ENCODE measurements at places on chromosomes 5 and 9.
A peak's percentile ranks its signal among the peaks of the same experiment; 100 is the strongest.

- peak; percentile 67 for DNase-seq
Measured at GRCh38 chr5:74641735-74642542, 1.4 kb upstream of the ENC1 start.

DNA sequence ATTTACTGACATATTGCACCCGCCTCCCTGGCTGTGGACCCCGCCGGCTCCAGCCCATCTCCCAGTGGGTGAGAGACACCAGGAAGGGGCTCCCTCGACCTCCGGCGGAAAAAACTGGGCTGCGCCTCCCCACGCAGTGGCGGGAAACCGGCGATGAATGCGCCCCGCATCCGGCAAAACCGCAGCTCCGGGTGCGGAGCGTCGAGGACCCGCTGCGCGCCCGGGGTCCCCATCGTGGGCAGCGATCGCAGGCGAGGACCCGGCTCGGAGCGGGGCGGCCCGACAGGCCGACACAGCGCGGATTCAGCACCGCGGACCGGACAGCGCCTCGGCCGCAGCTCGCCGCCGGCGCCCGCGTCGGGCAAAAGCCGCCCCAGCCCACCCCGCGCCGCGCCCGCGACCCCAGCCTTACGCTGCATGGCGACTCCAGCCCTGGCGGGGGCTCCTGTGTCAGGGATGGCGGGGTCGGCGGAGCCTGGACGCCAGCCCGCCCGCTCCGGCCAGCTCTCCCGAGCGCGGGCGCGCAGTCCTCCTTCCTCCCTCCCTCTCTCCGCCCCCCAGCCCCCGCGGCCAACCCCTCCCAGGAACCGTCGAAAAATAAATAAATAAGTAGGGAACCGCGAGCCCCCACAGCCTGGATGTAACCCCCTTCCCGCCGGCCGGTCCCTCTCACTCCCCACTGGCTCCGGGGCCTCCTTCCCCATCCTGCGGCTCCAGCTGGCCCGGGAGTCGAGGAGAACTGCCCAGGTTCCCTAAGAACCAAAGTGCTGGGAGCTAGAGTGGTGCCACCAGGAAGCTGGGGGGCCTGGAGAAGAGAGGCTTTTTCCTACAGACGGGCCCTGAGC, 3.1 kb downstream of the LHX3 start:
- DNase-seq: no peak

DNA sequence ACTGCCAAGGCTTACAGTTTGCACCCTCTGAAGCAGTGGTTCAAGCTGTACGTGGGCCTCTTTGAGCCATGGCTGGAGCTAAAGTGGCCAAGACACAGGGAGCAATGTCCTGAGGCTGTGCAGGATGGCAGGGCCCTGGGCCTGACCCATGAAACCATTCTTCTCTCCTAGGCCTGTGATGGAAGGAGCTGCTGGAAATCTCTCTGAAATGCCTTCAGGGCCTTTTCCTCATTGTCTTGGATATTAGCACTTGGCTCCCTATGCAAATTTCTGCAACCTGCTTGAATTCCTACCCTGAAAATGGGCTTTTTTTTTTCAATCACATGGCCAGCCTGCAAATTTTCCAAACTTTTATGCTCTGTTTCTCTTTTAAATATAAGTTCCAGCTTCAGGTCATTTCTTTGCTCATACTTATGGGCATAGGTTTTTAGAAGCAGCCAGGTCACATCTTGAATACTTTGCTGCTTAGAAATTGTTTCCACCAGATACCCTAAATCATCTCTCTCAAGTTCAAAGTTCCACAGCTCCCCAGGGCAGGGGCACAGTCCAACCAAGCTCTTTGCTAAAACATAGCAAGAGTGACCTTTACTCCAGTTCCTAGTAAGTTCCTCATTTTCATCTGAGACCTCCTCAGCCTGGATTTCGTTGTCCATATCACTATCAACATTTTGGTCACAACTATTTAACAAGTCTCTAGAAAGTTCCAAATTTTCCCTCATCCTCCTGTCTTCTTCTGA, 138.3 kb downstream of the OSTF1 start:
- DNase-seq: no peak

- DNase-seq: no peak
Measured at GRCh38 chr5:138951091-138951985, 76.2 kb upstream of the LRRTM2 start.

- no peak for DNase-seq
Measured at GRCh38 chr9:18629136-18629535, 155.2 kb downstream of the ADAMTSL1 start.

GRCh38 chr9:38343552-38343951, 49.0 kb upstream of the ALDH1B1 start:
- DNase-seq: no peak

DNA sequence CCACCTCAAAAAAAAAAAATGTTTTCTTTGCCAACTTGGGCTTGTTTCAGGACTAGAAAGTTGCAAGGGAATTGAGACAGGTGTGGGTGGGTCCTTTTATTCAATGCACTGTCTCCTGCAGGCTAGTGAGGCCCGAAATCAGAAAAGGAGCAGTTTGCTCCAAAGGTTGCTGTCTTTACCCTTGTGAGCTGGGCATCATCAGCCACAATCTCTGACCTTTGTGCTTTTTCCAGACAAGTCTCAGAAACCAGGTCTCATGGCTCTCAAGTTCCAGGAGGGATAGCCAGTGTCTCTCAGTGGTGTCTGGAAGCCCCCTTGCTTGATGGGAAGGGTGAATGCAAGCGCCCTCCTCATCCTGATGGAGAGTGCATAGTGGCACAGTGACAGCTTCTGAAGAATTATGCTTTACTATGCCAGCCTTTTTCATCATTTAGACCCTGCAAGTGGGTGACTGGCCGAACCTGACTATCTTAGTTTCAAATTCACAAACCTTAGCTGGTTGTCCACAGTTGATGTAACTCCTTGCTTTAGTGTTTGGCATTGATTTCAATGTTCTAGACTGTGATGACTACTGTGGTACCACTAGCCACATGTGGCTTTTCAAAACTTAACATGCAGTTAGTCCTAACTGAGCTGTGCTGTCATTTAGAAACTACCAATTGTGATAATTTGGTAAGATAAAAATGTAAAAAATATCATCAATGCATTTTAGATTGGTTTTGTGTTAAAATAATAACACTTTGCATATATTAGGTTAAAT, 468.6 kb downstream of the GADD45G start:
- DNase-seq: no peak

- DNase-seq: no peak
Measured at GRCh38 chr9:114157516-114158176, 2.3 kb downstream of the COL27A1 start.

DNA sequence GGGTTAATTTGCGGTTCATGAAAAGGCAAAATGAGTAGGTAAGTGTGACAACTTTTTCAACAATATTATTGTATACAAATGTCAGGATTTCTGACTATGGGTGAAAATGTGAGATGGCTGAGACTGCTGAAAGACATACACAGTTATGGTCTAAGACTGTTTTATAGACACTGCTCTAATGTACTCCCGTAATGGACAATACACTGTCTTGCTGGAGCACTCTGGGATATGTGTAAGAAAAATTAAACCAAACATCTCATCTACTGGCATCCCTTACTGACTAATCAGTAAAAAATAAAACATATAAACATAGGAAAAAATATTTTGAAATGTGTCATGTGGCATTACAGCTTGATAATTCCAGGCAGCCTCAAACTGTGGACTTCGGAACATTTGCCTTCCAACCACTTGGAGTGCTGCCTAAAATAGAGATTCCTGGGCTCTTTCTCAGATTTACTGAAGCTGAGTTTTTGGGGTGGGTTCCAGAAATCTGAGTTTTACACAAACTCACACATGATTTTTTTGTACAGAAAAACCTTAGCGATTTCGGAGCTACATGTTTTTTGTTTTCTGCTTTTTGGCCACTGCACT, 233.9 kb upstream of the TBCA start:
- no peak for DNase-seq

- DNase-seq: no peak
Measured at GRCh38 chr9:124303762-124304161, 46.0 kb downstream of the NEK6 start.

DNA sequence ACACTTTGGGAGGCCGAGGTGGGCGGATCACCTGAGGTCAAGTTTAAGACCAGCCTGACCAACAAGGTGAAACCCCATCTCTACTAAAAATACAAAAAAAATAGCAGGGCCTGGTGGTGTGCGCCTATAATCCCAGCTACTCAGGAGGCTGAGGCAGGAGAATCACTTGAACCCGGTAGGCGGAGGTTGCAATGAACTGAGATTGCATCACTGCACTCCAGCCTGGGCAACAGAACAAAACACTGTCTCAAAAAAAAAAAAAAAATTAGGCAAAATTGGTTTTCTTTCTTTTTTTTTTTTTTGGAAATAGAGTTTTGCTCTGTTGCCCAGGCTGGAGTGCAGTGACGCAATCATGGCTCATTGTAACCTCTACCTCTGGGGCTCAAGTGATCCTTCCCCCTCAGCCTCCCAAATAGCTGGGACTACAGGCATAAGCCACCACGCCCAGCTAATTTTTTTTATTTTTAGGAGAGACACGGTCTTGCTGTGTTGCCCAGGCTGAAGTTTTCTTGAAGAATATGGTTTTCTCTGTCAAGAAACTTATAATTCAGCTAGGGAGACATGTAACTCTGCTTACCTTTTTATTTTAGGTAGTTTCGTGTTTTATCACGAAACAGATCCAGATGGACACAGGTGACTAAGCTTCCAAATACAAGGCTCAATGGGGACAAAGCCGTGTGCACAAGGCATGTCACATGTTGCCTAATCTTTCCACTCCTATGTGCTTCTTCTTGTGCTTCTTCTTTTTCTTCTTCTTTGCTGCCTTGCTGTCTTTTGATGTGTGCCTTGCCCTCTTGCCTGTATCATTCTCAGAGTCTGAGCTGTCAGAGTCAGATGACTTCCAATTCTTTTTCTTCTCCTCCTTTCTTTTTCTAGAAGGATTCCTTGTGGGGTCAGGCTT, 14.3 kb downstream of the TTC1 start:
- DNase-seq: no peak

GRCh38 chr9:91834740-91835139, 115.3 kb downstream of the ROR2 start:
- DNase-seq: no peak

DNA sequence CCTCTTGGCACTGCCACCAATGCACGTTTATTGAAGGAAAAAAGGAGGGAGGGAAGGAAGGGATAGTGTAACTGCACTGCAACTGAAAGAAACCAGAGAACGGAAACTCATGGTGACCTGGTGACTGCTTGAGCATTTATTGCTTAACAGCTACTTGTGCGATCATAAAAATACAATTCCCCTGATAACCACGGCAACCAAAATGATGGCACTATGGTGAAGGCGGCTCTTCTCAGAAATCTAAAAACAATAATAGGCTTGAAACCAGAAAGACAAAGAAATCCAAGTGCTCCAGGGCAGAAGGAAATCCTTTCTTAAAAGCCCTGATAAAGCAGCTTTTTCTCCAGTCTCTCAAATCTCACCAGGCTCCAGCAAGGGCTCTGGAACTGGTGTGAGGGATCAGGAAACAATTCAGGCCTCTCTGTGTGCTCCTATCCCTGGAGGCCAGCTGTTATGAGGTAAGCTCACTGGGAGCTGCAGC, 1.9 kb downstream of the FBXO10 start:
- DNase-seq: no peak

GRCh38 chr5:159620853-159621540, 290.7 kb upstream of the IL12B start:
- no peak for DNase-seq

- no peak for DNase-seq
Measured at GRCh38 chr9:71619926-71620325, 148.4 kb downstream of the CEMIP2 start.

DNA sequence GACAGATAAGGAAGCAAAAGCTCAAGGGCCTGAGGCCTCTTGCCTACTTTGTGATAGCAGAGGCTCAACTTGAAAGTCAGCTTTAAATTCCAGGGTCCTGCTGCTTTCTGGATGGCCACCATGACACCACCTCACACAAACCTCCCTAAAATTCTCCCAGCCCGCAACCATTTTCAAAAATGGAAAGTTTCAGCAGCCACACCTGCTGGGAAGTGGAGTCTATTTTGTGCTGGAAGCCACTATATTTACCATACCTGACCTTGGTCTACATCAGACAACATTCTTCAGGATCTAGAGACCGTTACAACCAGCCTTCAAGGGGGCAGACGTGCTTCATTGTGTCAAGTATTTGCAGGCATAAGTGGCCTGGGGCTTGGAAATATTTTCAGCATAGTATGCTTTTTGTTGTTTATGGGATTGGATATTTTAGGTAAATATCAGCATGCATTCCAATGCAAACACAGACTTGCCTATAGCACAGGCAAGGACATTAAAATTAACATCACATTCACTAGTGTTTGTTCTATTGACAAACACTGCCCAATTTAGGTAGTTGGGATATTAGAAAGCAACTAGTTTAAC, 50.9 kb downstream of the BOD1 start:
- DNase-seq: no peak

- no peak for DNase-seq
Measured at GRCh38 chr9:115593587-115594091, 475.7 kb upstream of the TNC start.

- no peak for DNase-seq
Measured at GRCh38 chr5:143896966-143897365, 85.0 kb downstream of the HMHB1 start.

DNA sequence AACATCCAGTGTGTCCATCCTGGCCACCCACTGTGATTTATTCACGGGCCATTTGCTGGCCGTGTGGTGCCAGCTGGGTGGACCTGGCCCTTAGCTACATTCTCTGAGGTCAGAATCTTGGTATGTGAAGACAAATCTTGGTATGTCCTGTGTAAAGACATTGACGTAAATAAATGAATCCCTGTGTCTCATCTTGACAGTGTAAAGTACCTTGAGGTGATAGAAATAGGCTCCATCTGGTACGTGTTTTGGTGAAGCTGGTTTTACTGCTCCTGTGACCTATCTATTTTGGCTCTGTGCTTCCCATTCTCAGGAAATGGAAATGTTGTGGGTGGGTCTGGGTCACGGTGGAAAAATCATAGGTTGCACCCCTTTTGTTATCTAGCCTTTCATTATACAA, 245.4 kb upstream of the ANKH start:
- DNase-seq: no peak

GRCh38 chr9:85586684-85587083, 155.1 kb downstream of the AGTPBP1 start:
- DNase-seq: no peak

DNA sequence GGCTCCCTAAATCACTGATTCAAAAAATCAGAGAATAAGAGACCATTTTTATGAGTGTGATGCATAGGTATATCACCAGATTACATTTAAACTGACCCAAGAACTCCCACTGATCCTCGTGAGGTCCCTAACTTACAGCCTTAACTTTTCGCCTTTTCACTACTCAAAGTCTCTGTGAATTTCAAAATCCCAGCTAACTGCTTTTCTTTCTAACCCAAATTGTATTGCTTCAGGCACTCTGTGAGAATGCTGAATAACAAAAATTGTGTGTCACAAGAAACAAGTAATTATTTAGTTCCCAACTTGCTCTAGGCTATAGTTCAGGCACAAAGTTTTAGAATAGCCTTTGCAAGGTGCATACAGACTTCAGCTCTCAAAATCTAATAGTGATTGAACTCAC, 368.6 kb downstream of the CHSY3 start:
- no peak for DNase-seq

- no peak for DNase-seq
Measured at GRCh38 chr5:66840511-66841013, 244.4 kb downstream of the MAST4 start.

All from left hindlimb (tissue), 1 donor.